ENCODE measurements at places on chromosomes 1 and 21.

- H3K27me3 ChIP-seq, result no peaks in the 10 kb centered on the region
- H3K36me3 ChIP-seq, result peaks cover 2% of the 10 kb centered on the region
Measured at GRCh38 chr1:174191349-174191862, 32.1 kb downstream of the RABGAP1L start.

DNA sequence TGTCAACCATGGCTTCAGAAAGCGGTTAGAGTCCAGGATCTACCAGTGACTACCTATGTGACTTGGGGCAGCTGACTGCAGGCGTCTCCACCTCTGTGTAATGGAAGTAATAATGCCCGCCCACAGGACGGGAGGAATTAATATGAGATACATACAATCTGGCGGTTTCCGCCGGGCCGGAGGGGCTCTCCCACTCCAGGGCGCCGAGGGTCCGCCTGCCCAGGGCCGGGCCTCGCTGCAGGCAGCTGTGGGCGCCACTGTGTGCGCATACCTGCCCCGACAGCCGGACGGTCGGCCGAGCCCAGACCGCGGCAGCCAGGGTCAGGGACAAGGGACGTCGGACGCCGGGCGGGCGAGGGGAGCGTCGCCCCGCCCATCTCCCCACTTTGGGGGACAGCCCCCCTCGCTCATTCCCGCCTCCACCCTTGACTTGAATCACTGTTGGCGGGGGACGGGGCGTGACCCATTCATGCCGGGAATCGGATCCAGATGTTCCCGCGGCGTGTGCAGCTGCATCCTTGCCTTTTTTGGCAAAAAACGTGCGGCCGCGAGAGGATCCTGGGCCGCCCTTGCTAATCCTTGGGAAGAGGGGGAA is 6.0 kb upstream of the SF3A3 start:
- DNase-seq, result peak; percentile 68
- peak overlapping the region; percentile 70 for H3K4me3 ChIP-seq
- peaks cover 54% of the 10 kb centered on the region for H3K4me1 ChIP-seq
- no peaks in the 10 kb centered on the region for H3K27me3 ChIP-seq
- H3K36me3 ChIP-seq, result peaks cover 27% of the 10 kb centered on the region

- H3K4me3 ChIP-seq, result no peak overlapping the region
- no peak overlapping the region for H3K27ac ChIP-seq
- no peak for DNase-seq
- no peaks in the 10 kb centered on the region for H3K27me3 ChIP-seq
- H3K36me3 ChIP-seq, result peaks cover 47% of the 10 kb centered on the region
Measured at GRCh38 chr1:25899792-25900191, 6.4 kb downstream of the STMN1 start.

DNA sequence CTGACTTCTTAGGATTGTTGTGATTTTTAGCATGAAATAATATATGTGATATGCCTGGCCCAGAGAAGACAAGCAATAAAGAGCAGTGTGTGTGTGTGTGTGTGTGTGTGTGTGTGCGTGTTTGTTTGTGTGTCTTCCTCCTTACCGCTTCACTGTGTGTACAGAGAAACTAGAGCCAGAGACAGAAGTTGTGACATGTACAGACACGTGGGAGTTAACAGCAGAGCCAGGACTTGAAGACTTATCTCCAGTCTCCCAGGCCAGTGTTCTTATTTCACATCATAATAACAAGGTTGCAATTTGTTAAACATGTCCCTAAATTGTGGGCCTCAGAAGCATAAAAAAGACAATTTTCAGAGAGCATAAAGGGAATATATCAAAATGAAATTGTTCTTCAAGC is 192.0 kb upstream of the JUN start:
- no peak overlapping the region for H3K4me3 ChIP-seq
- H3K4me1 ChIP-seq, result peaks cover 7% of the 10 kb centered on the region
- no peaks in the 10 kb centered on the region for H3K27me3 ChIP-seq
- no peak for DNase-seq
- H3K36me3 ChIP-seq, result no peaks in the 10 kb centered on the region
